ENCODE measurements at places on chromosomes 11 and 22.

DNA sequence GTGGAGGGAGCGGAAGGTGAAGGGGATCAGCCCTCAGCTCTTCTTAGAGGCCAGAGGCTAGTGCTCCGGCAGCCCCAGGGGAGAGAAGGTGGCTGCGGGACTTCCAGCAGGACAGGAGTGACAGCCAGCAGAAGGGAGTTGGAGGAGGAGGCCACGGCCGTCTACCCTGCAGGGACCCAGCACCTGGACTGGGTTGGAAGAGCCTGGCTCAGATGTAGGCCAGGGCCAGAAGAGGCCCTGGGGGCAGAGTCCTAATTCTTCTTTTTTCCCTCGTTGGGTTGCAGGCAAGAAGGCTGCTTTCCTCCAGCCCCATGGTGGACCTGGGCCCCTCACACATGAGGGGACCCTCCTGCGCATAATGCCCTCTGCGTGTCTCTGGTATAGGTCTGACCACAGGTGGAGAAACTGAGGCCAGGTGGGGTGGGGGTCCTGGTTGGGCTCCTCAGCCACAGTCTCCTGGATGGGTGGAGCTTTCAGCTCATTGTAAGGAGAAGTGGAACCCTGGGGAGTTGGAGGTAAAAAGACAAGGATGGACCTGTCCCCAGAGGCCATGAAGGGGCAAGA is 2.3 kb upstream of the MCAM start:
- no peak for DNase-seq

DNA sequence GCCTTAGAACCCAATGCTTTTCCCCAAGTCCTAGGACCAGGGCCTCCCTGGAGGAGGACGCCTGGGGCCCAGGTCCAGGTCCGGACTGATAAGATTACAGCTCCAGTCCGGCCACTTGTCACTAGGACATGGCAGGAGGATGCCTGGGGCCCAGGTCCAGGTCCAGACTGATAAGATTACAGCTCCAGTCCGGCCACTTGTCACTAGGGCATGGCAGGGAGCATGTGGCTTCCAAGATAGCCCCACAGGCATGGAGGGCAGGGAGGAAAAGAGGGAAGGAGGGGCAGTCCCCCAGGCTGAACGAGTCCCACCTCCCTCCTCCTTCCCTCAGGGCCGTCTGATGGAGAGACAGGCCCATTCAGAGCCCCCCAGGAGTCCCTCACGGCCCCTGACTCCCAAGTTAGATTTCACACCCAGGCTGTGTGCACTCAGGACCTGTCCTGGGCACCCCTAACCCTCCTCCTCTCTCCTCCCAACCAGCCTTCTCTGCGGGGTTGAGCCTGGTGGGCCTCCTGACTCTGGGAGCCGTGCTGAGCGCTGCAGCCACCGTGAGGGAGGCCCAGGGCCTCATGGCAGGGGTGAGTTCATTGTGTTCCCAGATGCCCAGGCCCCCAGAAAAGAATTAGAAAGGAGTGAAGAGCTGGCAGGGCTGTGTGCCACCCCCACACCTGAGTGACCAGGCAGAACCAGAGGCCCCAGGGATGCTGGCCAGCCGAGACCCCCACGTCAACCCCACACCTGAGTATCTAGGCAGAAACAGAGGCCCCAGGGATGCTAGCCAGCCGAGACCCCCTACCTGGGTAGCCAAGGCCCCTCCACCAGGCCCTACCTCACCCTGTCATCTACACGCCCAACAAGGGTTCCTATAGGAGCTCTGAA is 2.1 kb downstream of the TSPAN32 start:
- no peak for DNase-seq

DNA sequence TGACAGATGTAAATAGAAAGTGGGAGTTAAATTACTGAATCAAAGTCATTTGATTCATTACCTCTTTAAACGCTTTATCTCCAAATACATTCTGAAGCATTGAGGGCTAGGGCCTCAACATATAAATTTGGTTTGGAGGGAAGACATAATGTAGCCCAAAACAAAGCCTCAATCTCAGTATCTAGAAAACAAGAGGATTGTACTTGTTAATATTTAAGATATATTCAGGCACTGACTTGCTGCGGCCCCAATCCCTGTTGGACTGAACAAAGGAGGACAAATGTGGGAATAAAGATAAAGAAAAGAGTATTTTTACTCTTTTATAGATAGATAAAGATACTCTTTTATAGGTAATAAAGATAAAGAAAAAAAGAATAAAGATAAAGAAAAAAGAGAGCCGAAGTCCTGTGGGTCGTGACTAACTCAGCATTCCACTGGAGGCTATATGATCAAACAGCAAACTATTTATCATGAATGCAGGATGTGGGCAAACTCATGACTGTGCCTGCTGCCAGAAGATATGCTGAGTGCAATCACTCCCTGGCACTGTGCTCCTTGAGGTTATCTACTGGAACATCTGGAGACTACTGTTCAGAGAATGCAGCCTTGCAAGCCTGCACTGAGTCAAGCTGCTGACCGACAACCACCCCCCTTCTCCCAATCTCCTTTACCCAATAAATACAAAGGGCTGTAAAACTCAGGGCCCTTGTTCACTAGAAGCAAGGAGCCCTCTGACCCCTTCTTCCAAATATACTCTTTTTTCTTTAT is 6.9 kb downstream of the OR10V1 start:
- DNase-seq = peak; percentile 36

DNA sequence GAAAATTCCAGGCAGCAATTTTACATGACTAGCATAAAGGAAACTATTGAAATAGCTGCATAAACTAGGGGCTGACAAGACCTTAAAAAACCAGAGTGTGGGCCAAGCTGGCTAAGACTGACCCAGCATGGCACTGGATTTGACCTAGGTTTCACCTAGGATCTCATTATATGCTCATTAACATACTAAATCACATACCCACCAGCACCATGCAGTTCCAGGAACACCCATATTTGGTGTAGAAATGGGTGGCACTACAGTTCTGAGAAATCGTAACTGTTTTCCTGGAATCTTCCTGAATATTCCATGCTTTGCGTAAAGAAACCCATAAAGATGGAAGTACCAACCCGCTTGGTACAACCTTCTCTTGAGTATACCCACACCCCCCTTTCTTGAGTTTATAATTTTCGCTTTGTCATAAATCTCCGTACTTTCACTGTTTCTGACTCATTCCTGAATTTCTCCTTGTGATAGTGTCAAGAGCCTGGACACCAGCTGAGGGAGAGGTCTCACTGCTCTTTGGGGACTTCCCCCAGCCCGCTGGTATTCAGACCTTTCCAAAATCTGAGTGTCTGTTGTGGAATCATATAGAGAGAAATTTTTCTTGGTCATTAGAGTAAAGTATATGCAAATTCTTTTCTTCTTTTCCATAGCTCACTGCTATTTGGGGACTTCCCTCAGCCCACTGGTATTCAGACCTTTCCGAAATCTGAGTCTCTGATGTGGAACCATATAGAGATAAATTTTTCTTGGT is 55.1 kb downstream of the MTMR3 start:
- no peak for DNase-seq

DNA sequence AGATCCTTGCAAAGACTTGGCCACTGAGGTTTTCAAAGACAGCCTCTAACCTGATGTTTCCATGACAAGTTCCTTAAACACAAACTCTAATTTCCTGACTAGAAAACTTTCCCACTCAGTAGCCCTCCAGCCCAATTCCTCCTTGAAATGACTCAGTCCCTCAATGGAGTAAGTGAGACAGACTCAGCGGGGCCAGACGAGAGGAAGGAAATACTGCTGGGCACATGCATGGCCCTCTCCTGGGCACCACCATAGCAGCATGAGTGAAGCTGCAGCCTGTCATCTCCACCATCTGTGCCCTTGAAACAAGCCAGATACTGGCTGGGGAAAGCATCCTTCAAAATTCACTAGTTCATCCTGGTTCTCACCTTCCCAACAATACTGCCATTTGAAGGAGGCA is 76.2 kb upstream of the GDPD4 start:
- DNase-seq = peak; percentile 3
